ENCODE measurements at places on chromosomes 12 and 14.
A peak's percentile ranks its signal among the peaks of the same experiment; 100 is the strongest.

DNA sequence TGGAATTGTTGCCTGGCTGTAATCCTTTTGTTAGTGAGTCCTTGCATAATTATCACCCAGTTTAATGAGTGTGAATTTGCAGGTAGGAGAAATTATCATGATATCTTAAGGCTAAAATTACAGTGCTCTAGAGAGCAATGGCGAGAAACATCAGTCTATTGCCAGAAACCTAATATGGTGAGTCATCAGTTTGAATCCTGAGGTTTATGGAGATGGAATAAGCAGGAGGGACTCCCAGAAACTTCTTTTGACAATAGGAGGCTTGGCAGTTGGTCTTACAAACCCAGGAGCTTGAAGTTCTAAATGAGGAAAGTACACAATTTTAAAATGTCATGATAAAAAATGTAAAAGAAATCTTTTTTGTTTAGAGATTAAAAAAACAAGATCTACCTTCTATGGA lies 31.5 kb upstream of the CRADD start:
- DNase-seq: no peak

DNA sequence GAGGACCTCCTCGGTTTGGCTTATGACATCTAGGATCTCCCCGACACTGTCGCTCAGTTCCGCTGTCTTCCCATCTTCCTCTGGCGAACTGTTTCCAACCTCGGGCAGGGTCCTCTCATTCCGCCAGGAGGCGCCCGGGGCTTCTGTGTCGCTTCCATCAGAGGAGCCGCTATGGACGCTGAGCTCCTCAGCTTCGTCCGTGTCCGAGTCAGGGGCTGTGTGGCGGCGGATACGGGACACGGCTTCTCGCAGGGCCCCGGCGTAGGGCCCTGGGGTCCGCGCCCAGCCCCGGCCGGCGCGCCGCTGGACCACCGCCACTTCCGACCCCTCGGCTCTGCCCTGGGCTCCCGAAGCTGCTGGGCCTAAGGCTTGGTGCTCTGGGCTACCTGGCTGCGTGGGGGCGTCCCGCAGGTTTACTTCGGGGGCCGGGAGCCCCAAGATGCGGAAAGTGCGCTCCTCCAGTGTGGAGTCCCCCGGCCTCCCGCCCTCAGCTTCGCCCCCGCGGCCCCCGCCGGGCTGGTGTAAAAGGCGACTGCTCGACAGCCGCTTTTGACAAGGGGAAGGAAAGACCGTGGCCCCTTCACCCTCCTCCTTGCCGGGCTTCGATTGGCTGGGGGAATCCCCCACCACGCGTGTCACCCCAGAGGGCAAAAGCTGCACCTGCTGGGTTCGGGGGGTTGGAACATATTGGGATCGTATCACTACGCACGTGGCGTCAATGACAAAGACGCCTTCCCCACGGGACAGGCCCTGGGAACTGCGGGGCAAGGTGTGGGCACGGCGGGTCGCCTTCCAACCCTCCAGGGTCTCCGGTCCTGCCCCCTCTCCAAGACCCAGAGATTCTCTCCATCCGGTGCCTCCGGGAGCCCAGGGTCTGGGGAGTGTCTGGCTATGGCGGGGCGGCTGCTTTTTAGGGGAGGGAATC lies 2.1 kb downstream of the DDN start:
- peak; percentile 51 for DNase-seq

DNA sequence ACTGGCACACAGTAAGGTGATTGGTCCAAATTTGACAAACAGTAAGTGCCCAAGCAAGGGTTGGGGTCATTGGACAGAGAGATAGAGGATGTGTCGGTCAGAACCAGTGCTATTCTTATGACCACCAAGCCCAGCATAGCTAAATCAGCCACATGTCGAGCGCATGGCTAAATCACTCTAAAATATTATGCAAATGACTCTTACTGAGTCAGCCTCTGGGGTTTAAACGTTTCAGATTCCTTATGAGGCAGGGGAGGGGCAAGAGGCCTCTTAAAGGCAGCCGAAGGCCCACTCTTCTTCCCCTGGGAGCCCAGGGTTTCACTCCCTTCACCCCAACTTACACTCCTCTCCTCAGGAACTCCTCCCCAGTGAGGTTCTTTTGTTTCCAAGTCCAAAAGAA lies 603 bp upstream of the ENDOU start:
- DNase-seq: no peak

DNA sequence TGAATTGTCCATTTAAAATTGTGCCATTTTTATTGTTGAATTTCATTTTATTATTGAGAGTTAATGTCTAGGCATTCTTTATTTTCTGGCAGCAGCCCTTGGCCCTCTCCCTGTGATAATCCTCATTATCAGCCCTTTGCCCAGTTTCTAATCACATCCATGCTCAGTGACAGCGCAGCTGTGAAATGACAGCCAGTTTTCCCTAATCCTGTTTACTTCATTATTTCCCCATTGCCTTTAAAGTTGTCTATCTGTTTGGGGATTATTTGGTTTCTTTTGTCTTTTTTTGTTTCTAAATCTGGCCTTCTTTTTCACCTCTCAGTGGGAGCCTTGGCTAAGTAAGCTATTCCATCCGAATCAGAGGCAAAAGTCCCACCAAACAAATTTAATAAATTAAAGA lies 476.9 kb downstream of the SLC6A15 start:
- no peak for DNase-seq

- DNase-seq: no peak
Measured at GRCh38 chr12:122356192-122356635, 66.3 kb downstream of the CLIP1 start.

DNA sequence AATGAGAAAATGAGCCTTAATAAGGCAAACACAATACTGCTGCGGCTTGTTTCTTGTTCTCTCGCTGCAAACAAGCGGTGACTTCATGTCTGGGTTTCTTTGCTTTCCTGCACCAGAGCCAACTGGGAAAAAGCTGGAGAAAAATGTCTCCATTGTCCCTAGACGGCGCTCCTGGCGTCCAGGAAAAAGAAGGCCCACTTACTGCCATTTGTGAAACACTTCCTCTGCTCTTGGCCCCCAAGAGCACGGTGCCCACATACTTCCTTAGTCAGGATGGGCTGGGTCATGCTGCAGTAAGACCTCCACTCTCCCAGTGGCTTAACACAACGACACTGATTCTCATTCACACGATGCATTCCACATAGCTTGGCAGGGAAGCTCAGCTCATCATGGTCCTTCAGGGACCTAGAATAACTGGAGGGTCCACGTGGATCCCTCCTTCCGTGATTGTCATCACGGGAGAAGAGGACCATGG lies 86.0 kb upstream of the BCL11B start:
- no peak for DNase-seq

GRCh38 chr14:92534932-92535643 lies 21.5 kb downstream of the RIN3 start:
- no peak for DNase-seq

- no peak for DNase-seq
Measured at GRCh38 chr12:101959607-101960006, 82.2 kb downstream of the DRAM1 start.

GRCh38 chr14:47102472-47102871 lies 450.9 kb upstream of the RPL10L start:
- DNase-seq: no peak

DNA sequence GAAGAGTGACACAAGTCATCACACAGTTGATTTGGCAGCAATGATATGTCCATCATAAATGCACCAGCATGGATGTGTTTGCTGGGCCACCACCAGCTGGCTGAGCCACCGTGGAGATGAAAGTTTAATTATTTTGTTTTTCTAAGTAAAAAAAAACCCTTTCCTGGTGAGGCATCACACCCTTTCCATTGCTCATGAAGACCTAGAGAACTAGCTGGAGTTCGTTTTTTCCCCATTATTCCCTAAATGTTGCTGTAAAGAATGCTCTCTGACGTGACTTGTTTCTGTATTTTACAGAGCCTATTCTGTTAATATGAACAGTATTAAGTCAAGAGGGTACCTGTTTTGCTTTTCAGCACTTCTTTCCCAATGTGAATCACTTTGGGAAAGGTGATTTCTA lies 257.9 kb downstream of the MSRB3 start:
- DNase-seq: no peak

DNA sequence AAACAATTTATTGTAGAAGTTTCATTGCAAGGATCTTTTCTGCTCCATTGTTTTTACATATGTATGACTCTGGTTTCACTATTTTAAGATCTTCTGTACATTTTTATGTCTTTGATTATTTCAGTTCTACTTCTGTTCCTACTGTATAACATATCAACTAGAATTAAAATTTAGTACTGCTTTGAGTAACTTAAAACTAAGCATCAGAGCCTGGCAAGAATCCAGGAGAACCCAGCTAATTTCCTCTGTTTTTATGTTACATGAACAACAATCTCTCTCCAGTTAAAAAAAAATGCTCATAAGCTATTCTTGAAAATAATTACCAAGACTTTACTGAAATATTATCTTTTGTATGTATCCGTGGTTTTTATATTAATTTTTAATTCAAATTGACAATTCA lies 370.7 kb downstream of the TMTC2 start:
- DNase-seq: no peak

GRCh38 chr12:47385653-47386052 lies 305.9 kb upstream of the AMIGO2 start:
- no peak for DNase-seq

DNA sequence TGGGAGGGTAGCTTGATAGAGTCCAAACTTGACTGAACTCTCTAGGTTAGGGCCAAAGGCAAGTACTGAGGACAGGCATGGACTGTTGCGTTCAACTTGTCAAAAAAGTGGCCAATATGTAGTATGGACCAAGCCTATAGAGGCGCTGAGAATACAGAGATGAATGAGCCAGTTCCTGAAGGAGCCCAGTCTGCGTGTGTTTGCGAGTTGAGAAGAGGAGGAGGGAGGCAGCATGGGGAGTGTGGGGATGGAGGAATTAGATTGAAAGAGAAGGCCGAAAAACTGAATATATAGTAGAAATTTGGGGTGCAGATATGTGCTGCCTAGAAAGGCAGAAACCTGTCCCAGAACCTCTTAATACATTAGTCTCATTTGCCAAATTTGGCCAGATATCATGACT lies 412.4 kb downstream of the PCNX1 start:
- no peak for DNase-seq

- DNase-seq: no peak
Measured at GRCh38 chr12:12387501-12387900, 30.6 kb downstream of the BORCS5 start.

DNA sequence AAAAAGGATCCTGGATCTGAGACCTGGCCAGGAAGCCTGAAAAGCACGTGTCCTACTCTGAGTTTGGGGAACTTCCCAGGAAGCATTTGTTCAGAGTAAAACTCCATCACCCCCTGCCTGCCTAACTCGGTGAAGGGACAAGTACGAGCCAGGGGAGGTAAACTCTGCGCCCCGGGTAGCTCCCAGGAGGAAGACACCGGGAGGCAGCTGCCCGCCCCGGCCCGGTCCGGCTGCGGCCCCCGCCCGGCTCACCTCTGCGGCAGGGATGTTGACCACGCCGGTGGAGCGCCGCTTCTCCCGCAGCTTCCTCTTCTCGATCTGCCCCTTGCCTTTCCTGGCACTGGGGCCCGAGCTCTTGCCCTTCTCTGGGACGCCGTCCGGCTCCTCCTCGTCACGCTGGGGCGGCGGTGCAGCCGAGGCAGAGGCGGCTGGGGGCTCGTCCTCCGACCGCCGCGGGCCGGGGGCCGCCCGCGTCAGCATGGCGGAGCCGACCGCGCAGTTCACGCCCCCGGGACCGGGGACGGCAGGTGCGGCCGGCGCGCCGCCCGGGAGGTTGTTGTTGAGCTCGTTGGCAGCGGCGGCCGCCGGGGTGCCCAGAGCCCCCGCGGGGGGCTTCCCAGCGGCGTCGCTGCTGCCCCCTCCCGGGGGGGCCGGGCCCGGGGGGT lies 1.2 kb downstream of the PAWR start:
- DNase-seq: no peak

GRCh38 chr12:90974286-90974685 lies 19.3 kb upstream of the CCER1 start:
- DNase-seq: no peak

GRCh38 chr12:104055686-104056388 lies 5.8 kb upstream of the GLT8D2 start:
- DNase-seq: no peak

DNA sequence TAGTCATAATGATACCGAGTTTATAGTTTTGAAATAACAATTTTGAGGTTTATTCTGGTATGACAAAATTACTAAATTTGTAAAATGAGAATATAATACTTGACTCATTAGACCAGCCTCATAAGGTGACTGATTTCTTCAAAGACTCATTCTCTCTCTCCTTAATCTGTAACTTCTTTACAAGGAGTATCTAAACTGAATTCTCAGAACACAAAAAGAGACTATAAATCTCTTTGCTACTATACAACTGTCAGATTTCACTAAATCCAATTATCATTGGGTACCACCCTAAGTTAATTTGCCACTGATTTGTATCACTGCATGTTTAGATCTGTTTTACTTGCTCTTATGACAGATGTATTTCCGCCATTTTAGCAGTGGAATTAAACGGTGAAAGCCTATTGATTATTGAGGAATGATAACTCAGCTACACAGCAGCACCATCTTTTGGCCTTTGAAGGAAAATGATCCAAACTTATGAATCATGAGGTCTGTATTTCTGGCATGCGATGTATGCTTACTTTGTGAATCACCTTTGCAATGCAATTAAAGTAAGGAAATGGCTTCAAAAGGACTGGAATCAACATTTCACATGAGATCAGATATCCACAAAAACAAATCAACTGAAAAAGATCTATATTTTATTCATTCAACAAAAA lies 161.2 kb downstream of the RERGL start:
- no peak for DNase-seq

DNA sequence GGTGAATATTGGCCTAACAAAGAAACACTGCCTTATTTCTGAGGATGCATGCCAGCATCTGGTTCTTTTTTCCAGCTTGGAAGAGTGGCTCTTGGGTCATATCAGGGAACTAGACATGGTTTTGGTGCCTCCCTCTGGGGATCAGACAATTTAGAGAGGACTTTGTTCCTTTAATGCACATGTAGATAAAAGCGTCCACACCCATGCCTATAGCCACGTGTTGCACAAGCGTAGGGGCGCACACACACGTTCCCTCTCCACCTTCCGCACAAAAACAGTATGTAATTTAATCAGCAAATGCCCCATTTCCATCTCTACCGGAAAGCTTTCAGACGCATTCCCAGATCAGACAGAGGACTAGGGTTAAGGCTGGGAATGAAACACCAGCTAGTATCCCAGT lies 61.7 kb upstream of the RIC8B start:
- no peak for DNase-seq

GRCh38 chr12:92226071-92226661 lies 80.5 kb upstream of the BTG1 start:
- no peak for DNase-seq

GRCh38 chr12:89092297-89092696 lies 260.0 kb downstream of the DUSP6 start:
- DNase-seq: no peak

- no peak for DNase-seq
Measured at GRCh38 chr12:76085520-76085868, 1.0 kb upstream of the NAP1L1 start.

GRCh38 chr12:100951756-100952155 lies 157.2 kb downstream of the ANO4 start:
- DNase-seq: no peak
